M059J (cell line): ENCODE measurements at places on chromosomes 16 and 17. TPM values are rescaled to one million over a fixed set of nuclear protein-coding genes. Genes with fewer than 3 reads are reported as not detected.

HES7 gene
- 0.22 and 0.94 TPM in 2 replicates for total RNA-seq

SHBG gene
- not detected in 2 replicates for total RNA-seq

IL17C gene
- total RNA-seq, result not detected in 2 replicates

PRKCA gene
- 8.3 and 17.9 TPM in 2 replicates for total RNA-seq

ZNF646 gene
- total RNA-seq, result 14.3 and 21.5 TPM in 2 replicates

USP31 gene
- 5.5 and 10.6 TPM in 2 replicates for total RNA-seq

LMF1 gene
- total RNA-seq, result 2.4 and 2.8 TPM in 2 replicates

UNC13D gene
- total RNA-seq, result 0.07 TPM in 1 of 2 replicates, not detected in the other

RNF43 gene
- total RNA-seq, result 0.17 TPM in 1 of 2 replicates, not detected in the other

PROCA1 gene
- 0.84 and 1.3 TPM in 2 replicates for total RNA-seq

KRT23 gene
- total RNA-seq, result not detected in 2 replicates

TRAF4 gene
- 44.9 and 48.0 TPM in 2 replicates for total RNA-seq

C17orf113 gene
- total RNA-seq, result 0.17 and 0.44 TPM in 2 replicates

GNG13 gene
- total RNA-seq, result not detected in 2 replicates

SRL gene
- not detected in 2 replicates for total RNA-seq

AANAT gene
- total RNA-seq, result not detected in 2 replicates

KRT40 gene
- total RNA-seq, result not detected in 2 replicates

KCTD11 gene
- 3.5 and 7.1 TPM in 2 replicates for total RNA-seq

NHLRC4 gene
- total RNA-seq, result 0.12 TPM in 1 of 2 replicates, not detected in the other

CCDC200 gene
- total RNA-seq, result not detected in 2 replicates

CA4 gene
- total RNA-seq, result 0.42 TPM in 1 of 2 replicates, not detected in the other

KRT28 gene
- total RNA-seq, result not detected in 2 replicates

SSTR5 gene
- not detected in 2 replicates for total RNA-seq

OR1F1 gene
- 0.15 TPM in 1 of 2 replicates, not detected in the other for total RNA-seq
